ENCODE measurements at places on chromosomes 6 and 20. TPM values are rescaled to one million over a fixed set of nuclear protein-coding genes. Genes with fewer than 3 reads are reported as not detected.

Gene MAP3K4
- 28.0 TPM for total RNA-seq

DNA sequence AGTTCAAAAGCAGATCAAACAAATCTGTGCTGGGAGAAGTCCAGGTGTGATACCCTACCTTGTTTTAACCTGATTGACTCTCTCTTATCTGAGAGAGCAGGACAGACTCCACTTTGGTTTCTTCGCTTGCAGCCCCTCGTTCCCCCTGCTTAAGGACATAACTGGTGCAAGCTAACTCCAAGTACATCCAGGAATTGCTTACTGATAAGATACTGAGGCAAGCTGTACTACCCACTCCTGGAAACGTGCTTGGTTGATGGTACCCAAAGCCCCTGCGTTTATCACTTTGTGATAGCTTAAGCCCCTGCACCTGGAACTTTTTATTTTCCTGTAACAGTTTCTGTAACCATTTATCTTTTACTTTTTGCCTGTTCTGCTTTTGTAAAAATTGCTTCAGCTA is 157.0 kb upstream of the OLIG3 start:
- no peak for ATAC-seq

DNA sequence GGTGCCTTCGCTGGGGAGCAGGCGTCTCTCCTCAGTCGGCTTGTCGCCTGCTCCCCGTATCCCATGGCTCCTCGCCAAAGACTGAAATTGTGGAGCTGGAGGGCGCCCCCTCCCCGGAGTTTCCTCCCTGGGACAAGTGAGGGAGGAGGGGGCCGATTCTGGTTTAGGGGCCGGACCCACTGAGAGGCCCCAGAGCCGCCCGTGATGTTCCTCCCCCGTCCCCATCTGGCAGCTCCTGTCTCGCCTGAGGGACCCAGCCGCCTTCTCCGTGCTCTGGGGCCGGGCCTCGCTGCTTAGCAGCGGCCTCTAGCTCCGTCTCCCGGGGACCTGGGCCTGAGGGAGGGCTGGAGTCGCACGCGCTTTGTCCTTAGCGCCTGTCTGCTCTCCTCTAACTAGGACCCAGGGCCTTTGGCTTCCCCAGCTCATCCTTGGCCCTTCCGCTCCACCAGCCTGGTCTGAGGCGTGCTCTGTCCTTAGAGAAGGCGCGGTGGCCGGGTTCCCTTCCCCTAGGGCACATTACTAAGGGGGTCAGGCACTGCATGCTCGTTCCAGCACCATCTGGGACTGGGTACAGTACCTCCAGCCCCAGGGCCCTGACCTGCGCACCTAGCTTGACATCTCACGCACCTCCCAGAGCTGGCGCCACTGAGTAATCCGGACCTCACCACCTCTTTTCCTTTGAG is 29.7 kb downstream of the SLC12A5 start:
- ATAC-seq: peak; percentile 51

GRCh38 chr6:6386010-6386409 is 65.5 kb upstream of the F13A1 start:
- no peak for ATAC-seq

GRCh38 chr6:113394216-113394615 is 462.9 kb upstream of the MARCKS start:
- ATAC-seq: no peak

DNA sequence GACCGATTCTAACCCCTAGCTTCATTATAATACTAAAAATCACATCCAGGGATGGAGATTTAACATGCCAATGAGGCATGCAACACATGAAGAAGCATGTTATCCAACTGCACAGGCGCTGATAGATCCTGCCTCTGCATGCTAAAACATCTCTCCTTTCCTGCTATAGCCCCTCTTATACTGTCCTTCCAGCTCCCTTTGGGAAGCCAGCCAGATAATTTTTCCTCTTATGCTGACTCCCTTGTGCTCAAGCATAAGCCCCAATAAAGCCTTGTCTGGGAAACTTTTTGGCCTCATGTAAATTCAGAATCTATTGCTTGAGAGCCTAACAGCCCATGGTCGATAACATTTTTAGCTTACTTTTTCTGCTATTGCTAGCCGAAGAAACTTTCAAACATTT is 404.3 kb downstream of the EPM2A start:
- no peak for ATAC-seq

Gene MEP1A
- total RNA-seq: not detected

DNA sequence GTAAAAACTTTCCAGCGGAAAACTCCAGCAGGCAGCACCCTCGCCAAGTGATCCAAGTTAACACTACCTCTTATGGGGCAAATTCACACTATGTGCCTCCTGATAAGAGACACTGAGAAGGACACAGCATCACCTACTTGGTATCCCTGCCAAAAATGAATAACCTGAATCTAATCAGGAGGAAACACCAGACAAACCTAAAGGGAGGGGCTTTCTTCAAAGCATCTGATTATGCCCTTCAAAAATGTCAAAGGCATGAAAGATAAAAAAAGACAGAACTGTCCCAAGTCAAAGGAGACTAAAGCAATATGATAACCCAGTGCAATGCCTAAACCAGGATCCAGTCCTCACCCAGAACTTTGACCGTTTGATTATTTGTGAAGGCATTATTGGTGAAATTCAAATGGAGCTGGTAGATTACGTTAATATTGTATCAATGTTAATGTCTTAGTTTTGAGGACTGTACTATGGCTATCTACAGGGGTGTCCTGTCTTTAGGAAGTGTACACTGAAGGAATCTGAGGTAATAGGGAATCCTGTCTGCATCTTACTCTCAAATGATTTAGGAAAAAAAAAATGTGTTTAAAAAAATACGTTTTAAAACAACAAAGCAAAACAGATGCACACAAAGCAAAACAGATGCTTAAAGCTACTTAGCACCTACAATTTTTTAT is 8.3 kb downstream of the TBC1D7 start:
- ATAC-seq: no peak

Gene GRIK2
- 4.3 TPM for total RNA-seq

GRCh38 chr6:85273870-85274269 is 176.0 kb upstream of the NT5E start:
- ATAC-seq: peak; percentile 36

- ATAC-seq: no peak
These were observed 6.4 kb downstream of the SLC2A12 start for GRCh38 chr6:134046054-134046453.

GRCh38 chr20:48295445-48295903 is 510.2 kb upstream of the SULF2 start:
- ATAC-seq: peak; percentile 68

GRCh38 chr20:36775196-36775595 is 1.6 kb upstream of the DSN1 start:
- ATAC-seq: no peak

Gene PI3
- total RNA-seq: not detected

- no peak for ATAC-seq
These were observed 164.8 kb upstream of the SGK1 start for GRCh38 chr6:134482593-134483270.

DNA sequence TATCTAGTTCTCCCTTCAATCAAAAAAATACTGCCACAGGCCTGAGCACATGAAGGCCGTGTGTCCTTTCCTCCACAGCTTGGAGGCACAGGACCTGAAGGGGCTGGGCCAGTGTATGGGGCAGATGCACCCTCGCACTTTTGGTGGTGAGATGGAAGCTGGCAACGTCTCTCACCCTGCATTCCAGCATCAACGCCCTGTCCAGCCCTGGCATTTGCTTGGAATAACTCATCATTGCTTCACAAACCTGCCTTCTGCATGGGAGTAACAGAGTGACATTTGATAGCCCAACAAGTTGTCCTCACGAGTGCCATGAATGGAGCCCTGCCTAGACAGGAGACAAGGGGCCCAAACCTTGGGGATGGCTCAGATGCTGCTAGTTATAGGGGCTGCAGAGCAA is 257.9 kb downstream of the SMOC2 start:
- no peak for ATAC-seq

Gene TBXT
- total RNA-seq: 0.34 TPM

GRCh38 chr6:152502421-152503188 is 134.6 kb downstream of the SYNE1 start:
- no peak for ATAC-seq

- no peak for ATAC-seq
These were observed 94.2 kb upstream of the FLRT3 start for GRCh38 chr20:14431568-14431967.

- ATAC-seq: no peak
These were observed 22.1 kb downstream of the NUDT3 start for GRCh38 chr6:34370361-34370760.

Gene HSPA12B
- 0.69 TPM for total RNA-seq

Gene PCSK2
- 0.48 TPM for total RNA-seq

DNA sequence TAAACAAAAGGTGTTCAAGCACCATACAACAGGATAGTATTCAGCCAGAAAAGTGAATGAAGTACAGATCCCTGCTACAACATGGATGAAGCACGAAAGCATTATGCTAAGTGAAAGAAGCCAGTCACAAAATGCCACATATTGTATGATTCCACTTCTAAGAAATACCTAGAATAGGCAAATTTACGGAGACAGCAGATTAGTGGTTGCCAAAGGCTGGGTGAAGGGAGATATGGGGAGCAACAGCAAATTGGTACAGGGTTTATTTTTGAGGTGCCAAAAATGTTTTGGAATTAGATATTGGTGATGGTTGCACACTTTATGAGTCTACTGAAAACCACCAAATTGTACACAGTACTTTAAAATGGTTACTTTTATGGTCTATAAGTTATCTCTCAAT is 23.2 kb downstream of the MAP3K5 start:
- ATAC-seq: no peak

Gene DTD1
- 50.6 TPM for total RNA-seq

Gene RAET1G
- 0.83 TPM for total RNA-seq

DNA sequence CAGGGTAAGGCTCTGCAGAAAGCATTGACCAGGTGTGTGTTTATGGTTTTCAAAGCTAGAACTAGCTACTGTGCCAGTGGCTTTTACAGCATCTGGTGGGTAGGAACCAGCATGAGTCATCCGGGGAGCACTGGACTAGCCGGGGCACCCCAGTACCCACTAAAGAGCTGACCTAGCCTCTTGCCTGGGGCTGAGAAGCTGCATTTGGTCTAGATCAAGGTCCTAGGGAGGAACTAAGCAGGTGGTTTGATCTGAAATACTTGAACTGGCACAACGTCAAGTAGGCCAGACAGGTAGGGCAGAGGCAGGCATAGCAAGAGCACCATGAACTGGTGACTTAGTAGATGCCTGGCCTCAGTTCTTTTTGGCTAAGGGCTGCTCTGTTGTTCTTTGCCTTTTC is 109.8 kb upstream of the PTPRK start:
- ATAC-seq: no peak

Gene TGM3
- total RNA-seq: 0.64 TPM

GRCh38 chr6:154386848-154387717 is 30.5 kb upstream of the IPCEF1 start:
- ATAC-seq: no peak

- ATAC-seq: no peak
These were observed 1418.7 kb downstream of the GRIK2 start for GRCh38 chr6:102812242-102812641.

GRCh38 chr6:87738744-87739143 is 36.7 kb upstream of the AKIRIN2 start:
- ATAC-seq: no peak

- no peak for ATAC-seq
These were observed 6.0 kb upstream of the QKI start for GRCh38 chr6:163408352-163408991.

GRCh38 chr6:37696841-37697662 is 631 bp downstream of the MDGA1 start:
- ATAC-seq: peak; percentile 33

DNA sequence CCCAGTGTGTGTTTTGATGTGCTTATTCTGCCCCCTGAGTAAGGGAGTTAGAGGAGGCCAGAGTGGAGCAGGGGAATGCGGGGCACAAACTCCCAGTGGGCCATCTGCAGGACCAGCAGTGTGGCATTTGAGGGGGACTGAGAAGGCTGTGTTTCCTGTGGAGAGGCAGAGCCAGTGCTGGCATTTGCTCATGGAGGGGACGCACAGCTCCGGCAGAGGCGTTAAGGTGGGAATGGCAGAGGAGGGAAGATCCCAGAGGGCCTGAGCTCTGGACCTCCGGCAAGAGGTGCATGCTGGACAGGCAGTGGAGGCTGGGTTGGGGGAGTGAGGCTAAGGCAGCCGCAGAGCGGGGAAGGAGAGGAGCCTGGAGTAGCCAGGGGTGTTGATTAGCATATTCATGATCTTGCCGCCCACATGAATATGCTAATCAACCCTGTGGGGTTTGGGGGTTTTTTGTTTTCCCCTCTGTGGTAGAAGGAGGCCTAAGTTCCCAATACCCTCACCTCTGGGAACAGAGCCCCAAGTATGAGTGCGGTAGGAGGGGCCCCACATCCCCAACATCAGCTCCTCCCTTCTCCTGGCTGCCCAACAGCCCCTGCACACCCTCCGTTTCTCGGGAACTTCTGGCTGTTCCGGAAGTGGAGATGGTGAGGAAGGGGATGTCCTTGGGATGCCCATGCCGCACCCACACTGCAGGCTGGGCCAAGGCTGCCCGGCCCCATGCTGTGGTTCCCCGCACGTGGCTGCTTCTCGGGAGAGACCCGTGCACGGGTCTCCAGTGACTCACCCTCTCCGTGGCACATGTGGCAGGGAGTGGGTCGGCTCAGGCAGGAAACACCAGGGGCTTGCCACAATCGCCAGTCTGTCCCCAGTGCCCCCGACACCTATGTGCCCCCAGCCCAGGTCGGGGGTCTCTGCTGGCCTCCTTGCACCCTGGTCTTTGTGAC is 33.8 kb downstream of the DLGAP4 start:
- ATAC-seq: peak; percentile 20

Gene TSHZ2
- total RNA-seq: 54.5 TPM

DNA sequence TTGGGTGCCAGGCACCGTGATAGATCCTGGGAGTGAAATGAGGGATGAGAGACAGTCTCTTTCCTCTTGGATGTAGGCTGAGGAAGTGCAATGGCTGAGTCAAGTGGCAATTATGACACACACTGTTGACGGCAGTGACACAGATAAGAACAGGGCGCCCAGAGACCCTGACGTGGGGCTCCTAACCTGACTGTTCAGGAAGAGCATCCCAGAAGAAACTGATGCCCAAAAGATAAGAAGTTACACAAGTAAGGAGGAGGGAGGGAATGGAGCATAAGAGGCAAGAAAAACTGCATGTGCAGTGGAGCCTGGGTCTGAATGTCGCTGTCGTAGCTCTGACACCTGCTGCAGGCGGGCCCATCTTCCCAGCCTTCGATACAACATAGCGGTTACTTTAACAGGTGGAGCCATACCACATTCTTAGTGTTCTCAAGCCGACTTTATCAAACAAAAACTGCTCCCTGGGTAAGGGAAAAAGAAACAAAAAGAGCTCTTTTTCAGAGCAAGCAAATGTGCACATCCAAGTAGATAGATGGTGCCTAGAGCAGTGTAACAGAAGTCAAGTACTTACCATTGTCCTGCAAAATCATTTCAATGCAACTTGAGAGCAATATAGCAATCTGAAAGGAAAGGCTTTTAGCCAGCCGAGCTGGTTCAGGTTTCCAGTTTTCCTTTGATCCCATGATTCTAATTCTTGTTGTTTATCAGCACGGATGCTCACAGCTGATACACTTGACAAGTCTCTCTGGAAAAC is 463.9 kb upstream of the JARID2 start:
- no peak for ATAC-seq

GRCh38 chr6:129141499-129141898 is 258.6 kb downstream of the LAMA2 start:
- ATAC-seq: peak; percentile 93

Gene MAP3K5
- total RNA-seq: 8.0 TPM

Gene KCNK16
- not detected for total RNA-seq

All from motor neuron (in vitro differentiated cells).